Activated T-helper 2 cell treated with anti-CD3 and anti-CD28 coated beads, Interferon-gamma antibody, Interleukin-2, Interleukin-4, amounts not matched to agents 10 μg/mL and 5 μg/mL and 100 μg/mL, durations not matched to agents 14 hours and 24 hours and 36 hours (primary cell): ENCODE measurements at places on chromosomes 13 and 19.

GRCh38 chr13:74158028-74158427 lies 23.8 kb upstream of the KLF12 start:
- peaks cover 10% of the 10 kb centered on the region for H3K4me1 ChIP-seq
- H3K27ac ChIP-seq, result no peak overlapping the region
- DNase-seq, result no peak
- H3K36me3 ChIP-seq, result no peaks in the 10 kb centered on the region

GRCh38 chr19:50266896-50267295 lies 62.3 kb downstream of the KCNC3 start:
- H3K27me3 ChIP-seq, result no peaks in the 10 kb centered on the region
- no peak overlapping the region for H3K4me3 ChIP-seq
- H3K36me3 ChIP-seq, result no peaks in the 10 kb centered on the region
- no peak for DNase-seq

GRCh38 chr19:29277102-29277501 lies 64.2 kb upstream of the UQCRFS1 start:
- no peaks in the 10 kb centered on the region for H3K36me3 ChIP-seq
- H3K4me3 ChIP-seq, result peak overlapping the region; percentile 2
- DNase-seq, result peak; percentile 68
- H3K27ac ChIP-seq, result peak overlapping the region; percentile 51
- H3K4me1 ChIP-seq, result peaks cover 10% of the 10 kb centered on the region

DNA sequence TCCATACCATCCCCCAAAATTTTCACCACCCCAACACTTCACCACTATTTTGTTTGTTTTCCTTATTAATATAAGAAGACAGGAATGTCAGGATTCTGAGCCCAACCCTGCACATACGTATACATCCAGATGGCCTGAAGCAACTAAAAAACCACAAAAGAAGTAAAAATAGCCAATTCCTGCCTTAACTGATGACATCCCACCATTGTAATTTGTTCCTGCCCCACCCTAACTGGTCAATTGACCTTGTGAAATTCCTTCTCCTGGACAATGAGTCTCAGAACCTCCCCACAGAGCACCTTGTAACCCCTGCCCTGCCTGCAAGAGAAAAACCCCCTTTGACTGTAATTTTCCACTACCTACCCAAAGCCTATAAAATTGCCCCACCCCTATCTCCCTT lies 132.5 kb downstream of the ZNF675 start:
- no peak overlapping the region for H3K27ac ChIP-seq
- DNase-seq, result no peak
- no peaks in the 10 kb centered on the region for H3K36me3 ChIP-seq
- no peak overlapping the region for H3K4me3 ChIP-seq
- H3K27me3 ChIP-seq, result no peaks in the 10 kb centered on the region

DNA sequence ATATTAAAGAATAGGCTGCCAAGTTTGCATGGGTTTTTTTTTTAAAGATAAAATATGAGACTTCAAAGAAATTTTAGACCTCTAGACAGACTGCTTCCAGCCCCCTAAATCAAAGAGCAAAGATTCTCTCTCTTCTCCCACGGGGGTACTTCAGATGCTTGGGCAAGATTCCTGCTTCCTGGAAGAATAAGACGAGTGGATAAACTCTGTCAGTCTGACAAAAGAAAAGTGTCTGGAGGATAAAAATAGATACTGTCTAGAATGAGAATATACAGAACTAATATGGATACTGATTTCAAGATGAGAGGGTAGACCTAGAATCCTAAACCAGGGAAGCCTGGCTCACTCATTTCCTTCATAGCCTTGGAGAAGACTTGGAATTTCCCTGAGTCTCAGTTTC lies 435.1 kb downstream of the FOXO1 start:
- no peak overlapping the region for H3K27ac ChIP-seq
- no peaks in the 10 kb centered on the region for H3K27me3 ChIP-seq
- H3K36me3 ChIP-seq, result no peaks in the 10 kb centered on the region
- H3K4me3 ChIP-seq, result no peak overlapping the region
- peaks cover 17% of the 10 kb centered on the region for H3K4me1 ChIP-seq

DNA sequence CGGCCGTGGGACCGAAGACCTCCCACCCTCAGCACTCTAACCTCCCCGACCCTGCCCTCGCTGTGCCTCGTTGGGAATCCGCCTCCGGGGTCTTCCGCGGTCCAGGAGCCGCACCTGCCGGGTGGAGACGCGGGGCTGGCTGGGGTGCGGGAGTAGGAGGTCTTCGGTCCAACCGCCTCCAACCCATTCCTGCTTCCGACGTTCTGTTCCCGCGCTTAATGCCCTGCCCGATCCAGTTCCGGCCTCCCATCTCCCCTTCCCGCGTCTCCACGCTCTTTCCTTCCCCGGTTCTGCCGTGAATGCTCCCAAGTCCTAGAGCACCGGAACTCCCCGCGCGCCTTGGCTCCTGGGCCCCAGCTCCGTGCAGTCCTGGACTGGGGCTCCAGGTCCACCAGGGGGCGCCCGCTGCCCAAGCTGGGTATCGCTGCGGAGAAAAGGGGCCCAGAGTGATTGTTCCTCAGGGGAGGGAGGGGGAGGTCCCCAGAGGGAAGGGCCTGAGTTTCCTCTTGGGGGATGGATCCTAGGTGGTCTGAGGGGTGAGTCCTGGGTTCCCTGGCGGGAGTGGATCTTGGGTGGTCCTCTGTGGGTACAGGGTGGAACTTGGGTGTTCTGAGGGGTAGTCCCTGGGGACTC lies 14.1 kb upstream of the TNFSF9 start:
- H3K4me1 ChIP-seq, result peaks cover 31% of the 10 kb centered on the region
- no peaks in the 10 kb centered on the region for H3K27me3 ChIP-seq
- no peaks in the 10 kb centered on the region for H3K36me3 ChIP-seq
- H3K27ac ChIP-seq, result peak overlapping the region; percentile 94

DNA sequence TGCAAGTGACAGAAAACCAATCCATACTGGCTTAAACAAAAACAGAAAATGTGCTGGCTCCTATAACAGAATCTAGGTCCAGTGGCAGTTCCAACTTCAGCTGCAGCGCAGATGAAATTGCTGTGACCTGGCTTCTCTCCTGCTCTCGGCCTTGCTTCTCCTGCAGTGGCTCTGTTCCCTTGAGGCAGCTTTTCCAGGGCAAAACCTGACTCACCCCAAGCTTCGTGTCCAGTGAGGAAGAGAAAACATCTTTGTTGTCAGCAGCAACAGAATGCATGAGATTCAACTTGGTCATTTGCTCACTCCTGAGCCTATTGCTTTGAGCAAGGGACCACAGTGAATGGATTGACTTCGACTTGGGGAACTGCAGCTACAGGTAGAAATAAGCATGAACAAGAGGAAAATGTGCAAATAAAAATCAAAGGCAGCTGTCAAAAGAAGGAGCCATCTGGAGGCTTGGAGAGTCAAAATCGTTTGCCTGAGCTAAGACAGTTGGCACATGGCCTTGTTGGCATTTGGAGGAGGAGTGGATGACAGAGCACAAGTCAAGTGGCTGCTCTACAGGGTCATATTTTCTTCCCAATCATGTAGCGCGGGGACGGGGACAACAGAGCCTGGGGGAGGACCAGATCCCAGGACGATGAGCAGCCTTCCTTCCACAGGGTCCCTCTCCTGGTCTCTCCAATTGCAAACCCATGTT lies 523.4 kb downstream of the FGF9 start:
- no peaks in the 10 kb centered on the region for H3K27me3 ChIP-seq
- no peaks in the 10 kb centered on the region for H3K36me3 ChIP-seq
- no peaks in the 10 kb centered on the region for H3K4me1 ChIP-seq
- no peak for DNase-seq
- H3K27ac ChIP-seq, result no peak overlapping the region

- H3K27ac ChIP-seq, result no peak overlapping the region
- DNase-seq, result no peak
- H3K36me3 ChIP-seq, result no peaks in the 10 kb centered on the region
- no peaks in the 10 kb centered on the region for H3K27me3 ChIP-seq
Observed at GRCh38 chr13:103730407-103730806, 664.2 kb upstream of the SLC10A2 start.

DNA sequence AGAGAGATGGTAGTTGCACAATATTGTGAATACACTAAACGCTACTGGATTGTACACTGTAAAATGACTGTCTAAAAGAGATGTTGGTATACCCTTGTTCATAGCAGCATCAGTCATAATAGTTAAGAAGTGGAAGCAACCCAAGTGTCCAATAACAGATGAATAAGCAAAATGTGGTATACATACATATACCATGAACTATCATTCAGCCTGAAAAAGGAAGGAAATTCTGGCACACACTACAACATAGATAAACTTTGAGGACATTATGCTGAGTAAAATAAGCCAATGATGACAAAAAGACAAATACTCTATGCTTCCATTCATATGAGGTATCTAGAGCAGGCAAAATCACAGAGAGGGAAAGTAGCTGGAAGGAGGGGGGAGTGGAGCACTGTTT lies 16.0 kb downstream of the DZIP1 start:
- peaks cover 6% of the 10 kb centered on the region for H3K27me3 ChIP-seq
- no peak overlapping the region for H3K27ac ChIP-seq
- no peaks in the 10 kb centered on the region for H3K36me3 ChIP-seq
- DNase-seq, result no peak
- no peaks in the 10 kb centered on the region for H3K4me1 ChIP-seq

DNA sequence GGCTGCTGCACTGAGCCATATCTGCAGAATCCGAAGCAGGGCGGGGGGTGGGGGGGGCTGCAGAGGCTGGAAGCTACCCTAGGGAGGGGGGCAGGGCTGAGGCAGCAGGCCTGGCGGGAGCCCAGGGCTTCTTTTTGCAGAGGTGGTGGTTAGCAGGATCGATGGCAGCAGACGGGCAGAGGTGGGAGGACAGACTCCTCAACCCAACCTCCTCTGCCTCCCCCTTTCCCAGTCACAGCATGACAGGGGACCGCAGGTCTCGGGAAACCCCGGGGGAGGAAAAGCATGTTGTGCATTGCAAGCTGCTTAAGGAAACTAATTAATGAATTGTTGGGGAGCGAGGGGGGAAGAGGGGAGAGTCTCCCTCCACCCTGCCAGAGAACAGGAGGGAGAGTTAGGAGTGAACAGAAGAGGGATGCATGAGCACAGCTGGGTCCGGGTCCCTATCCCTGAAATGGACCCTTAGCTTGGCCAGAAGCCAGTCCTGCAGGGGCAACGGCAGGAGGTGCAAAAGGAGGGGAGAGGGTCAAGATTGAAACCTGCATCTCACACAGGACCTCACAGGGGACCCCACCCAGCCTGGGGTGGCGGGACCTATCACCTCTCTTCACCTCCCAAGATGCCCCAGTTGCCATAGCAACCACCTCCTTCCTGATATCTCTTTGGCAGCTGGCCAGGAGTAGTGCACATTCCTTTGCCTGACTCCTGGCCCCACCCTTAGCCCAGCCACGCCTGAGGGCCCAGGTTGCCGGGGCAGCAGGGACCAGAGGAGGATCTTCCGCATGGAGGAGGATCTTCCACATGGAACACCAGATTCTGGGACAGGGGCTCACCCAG lies 1.8 kb downstream of the FXYD7 start:
- H3K4me3 ChIP-seq, result no peak overlapping the region
- peaks cover 21% of the 10 kb centered on the region for H3K4me1 ChIP-seq
- no peak for DNase-seq
- peaks cover 24% of the 10 kb centered on the region for H3K27me3 ChIP-seq

- peaks cover 49% of the 10 kb centered on the region for H3K27me3 ChIP-seq
- peak overlapping the region; percentile 30 for H3K4me3 ChIP-seq
- no peak overlapping the region for H3K27ac ChIP-seq
Observed at GRCh38 chr19:35509861-35510625, 3.4 kb downstream of the DMKN start.

DNA sequence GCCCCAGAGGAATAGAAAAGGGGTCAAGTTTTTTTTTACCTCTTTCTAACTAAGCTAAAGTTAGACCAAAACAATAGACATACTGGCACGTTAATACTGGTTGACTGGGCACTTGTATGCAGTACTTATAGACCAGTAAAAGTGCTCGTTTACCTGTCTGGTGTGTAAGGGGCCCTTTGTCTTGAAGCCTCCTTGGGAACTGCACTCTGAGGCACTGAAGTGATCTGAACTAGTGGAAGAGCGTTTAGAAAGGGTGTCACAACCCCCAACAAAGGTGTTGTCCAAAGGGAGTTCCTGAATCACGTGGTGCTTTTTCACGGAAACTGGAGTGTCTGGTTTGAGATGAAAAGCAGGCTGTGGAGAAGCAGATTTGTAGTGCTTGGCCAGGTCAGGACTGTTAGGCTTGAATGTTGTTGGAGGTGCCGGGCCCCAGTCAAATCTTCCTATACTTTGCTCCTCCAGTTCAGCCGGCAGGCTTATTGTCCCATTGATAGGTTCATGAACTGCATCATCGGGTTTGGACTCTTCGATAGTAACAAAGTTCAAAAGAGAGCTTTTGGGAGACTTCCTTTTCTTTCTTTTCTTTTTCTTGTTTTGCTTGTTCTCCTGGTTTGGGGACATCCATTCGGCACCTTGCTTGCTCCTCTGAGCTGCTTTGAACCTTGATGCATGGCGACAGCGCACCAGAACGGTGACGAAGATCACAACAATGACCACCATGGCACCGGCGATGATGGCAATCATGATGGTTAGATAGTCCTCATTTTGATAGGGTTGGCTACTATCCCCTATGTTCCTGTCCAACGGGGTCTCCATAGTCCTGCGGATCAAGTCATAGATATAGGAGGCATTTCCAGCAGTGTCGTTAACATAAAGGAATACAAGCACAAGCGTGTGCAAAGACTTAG lies 4.6 kb downstream of the PCDH9 start:
- peaks cover 7% of the 10 kb centered on the region for H3K27me3 ChIP-seq
- peaks cover 4% of the 10 kb centered on the region for H3K4me1 ChIP-seq
- no peaks in the 10 kb centered on the region for H3K36me3 ChIP-seq
- no peak for DNase-seq
- H3K27ac ChIP-seq, result no peak overlapping the region

DNA sequence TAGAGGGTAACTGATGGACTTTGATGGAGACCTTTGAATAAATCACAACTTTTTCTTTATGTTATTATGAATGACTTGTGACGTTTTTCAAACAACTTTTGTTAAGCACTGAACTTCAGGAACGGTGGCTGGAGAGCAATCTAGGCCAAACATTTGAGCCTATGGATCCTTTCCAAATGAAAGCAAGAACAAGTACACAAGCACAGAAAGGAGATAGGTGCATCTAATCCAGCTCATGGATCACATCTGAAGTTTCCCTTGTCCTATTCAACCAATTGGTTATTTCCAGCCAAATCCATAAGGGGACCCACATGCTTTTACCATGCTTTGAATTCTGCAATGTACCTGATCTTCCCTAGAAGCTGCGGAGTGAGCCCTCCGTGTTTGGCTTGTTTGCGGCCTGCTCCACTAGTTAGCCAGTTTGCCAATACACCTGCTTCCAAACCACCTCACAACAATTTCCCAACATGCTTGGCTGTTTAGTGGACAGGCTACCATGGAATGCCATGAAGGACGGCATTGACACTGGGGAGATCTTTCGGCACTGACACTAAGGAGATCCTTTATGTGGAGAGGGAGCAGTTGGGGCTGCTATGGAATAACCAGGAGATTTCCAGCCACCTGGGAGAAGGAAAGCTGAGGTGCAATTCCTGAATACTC lies 315.9 kb downstream of the DNAJC15 start:
- no peak overlapping the region for H3K4me3 ChIP-seq
- H3K36me3 ChIP-seq, result no peaks in the 10 kb centered on the region
- H3K27ac ChIP-seq, result no peak overlapping the region
- DNase-seq, result no peak

- H3K36me3 ChIP-seq, result no peaks in the 10 kb centered on the region
- peaks cover 38% of the 10 kb centered on the region for H3K27me3 ChIP-seq
- no peak overlapping the region for H3K27ac ChIP-seq
- no peak overlapping the region for H3K4me3 ChIP-seq
Observed at GRCh38 chr13:28630869-28631268, 28.1 kb upstream of the POMP start.

- H3K4me3 ChIP-seq, result no peak overlapping the region
- no peak for DNase-seq
- peaks cover 7% of the 10 kb centered on the region for H3K4me1 ChIP-seq
- peaks cover 29% of the 10 kb centered on the region for H3K27me3 ChIP-seq
- no peak overlapping the region for H3K27ac ChIP-seq
Observed at GRCh38 chr13:110294146-110294545, 12.8 kb downstream of the COL4A1 start.
